NCI-H510A treated with DMSO at 0.1 percent for 48 hours (cell line): ENCODE measurements at places on chromosomes 12 and 14.

DNA sequence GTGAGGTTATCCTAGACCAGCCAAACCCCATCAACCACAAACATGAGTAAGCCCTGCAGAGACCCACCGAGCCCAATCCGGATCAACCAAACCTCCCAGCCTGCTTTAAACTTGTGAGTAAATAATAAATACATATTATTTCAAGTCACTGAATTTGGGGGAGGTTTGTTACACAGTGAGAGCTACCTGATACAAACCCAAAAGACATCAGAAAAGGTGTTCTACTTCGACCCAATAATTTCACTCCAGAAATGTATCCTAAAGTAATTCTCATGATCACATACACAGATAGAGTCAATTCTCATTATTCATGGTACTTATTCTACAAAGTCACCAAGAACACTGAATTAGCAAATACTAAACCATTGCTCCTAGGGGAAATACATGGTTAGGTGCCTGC lies 16.2 kb upstream of the CORO1C start:
- no peak for DNase-seq

- no peak for DNase-seq
These were observed 8.0 kb downstream of the ZBTB39 start for GRCh38 chr12:56998316-56998715.

DNA sequence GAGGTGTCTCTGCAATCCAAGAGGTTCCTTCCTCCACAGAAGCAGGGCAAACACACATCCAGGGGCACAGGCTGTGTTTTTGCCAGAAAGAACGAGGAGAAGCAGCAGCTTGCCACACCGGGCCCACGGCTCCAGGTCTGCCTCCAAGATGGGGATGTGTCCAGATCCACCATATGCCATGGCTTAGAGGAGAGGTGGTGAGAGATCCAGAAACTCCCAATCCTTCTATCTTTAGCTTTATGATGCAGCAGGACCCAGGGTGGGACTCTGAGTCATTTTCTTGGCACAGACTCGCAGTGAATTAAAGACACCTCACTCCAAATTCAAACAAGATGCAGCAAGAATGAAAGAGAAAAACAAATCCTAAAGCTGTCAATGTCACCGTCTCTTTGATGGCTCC lies 481.4 kb upstream of the TMEM132C start:
- DNase-seq, result no peak

GRCh38 chr12:22082190-22082701 lies 36.2 kb downstream of the CMAS start:
- no peak for DNase-seq

GRCh38 chr14:101761881-101762529 lies 496 bp downstream of the PPP2R5C start:
- DNase-seq, result no peak

DNA sequence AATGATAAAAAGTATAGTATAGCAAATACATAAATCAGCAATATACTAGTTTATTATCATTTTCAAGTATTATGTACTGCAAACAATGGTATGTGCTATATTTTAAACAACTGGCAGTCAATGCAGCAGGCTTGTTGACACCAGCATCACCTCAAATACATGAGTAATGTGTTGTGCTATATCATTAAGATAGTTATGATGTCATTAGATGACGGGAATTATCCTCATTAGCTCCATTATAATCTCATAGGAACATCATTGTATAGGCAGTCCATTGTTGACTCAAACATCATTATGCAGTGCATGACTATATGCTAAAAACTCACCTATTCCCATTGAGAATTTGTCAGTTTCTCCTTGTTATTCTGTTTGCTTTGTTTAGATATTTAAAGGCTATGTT lies 85.4 kb downstream of the PRKD1 start:
- no peak for DNase-seq

- no peak for DNase-seq
These were observed 27.6 kb downstream of the ETFBKMT start for GRCh38 chr12:31687101-31687527.
